Stimulated activated CD4-positive, alpha-beta T cell treated with anti-CD3 and anti-CD28 coated beads, Interleukin-1b, Interleukin-23, amount 100 ng/mL, for 4 hours (primary cell): ENCODE measurements at places on chromosomes 5 and 9.

- no peak for DNase-seq
Measured at GRCh38 chr9:121073038-121073437, 1.7 kb upstream of the CNTRL start.

DNA sequence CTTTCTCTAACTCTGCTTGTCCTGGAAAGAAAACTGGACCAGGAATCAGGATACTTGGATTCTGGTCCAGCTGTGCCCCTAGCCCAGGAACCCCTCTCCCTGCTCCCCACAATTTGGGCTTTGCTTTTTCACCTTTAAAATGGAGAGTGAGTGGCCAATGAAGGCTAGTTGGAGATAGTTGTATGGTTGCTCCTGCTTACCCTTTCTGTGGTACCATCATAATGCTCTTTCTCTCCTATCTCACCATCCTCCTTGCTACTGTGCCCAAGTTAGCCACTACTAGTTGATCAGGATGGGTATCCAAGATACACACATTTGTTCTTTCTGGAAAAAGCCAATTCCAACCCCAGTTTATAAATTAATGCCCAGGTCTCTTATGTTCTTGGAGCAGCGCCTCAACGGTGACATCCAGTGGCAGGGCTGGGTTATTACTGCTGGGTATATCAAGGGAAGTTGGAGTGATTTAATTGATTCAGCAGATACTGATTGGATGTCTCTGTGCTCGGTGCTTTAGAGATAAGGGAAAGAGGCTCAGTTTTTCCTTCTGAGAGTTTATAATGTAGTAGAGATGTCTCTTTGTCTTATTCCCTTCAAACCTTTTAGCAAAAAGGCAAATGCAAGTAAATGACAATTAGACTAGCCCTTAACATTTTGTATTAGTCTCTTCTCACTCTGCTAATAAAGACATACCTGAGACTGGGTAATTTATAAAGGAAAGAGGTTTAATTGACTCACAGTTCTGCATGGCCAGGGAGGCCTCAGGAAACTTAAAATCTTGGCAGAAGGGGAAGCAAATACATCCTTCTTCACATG lies 38.5 kb downstream of the FAXDC2 start:
- DNase-seq = peak; percentile 43

- no peak for DNase-seq
Measured at GRCh38 chr5:170885809-170886208, 24.0 kb downstream of the RANBP17 start.

DNA sequence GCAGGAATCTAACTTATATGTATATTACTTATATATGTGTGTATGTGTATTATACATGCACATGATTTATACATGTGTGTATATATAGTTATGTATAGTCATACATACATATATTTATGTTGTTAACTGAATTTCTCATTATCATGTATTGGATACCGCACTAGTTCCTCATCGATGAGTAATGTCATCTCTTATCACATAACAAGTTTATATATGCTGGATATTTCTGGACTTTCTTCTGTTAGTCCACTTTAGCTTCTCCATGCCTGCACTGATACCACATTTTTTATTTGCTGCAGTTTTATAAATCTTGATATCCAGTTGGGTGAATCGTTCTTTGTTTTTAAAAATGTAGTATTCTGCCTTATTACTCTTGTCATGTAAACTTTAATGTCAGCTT lies 50.2 kb downstream of the APC start:
- no peak for DNase-seq
